Panc1 (cell line): ENCODE measurements at places on chromosomes 6 and 20. TPM values are rescaled to one million over a fixed set of nuclear protein-coding genes. Genes with fewer than 3 reads are reported as not detected.

CPXM1 gene
- total RNA-seq: not detected

DNA sequence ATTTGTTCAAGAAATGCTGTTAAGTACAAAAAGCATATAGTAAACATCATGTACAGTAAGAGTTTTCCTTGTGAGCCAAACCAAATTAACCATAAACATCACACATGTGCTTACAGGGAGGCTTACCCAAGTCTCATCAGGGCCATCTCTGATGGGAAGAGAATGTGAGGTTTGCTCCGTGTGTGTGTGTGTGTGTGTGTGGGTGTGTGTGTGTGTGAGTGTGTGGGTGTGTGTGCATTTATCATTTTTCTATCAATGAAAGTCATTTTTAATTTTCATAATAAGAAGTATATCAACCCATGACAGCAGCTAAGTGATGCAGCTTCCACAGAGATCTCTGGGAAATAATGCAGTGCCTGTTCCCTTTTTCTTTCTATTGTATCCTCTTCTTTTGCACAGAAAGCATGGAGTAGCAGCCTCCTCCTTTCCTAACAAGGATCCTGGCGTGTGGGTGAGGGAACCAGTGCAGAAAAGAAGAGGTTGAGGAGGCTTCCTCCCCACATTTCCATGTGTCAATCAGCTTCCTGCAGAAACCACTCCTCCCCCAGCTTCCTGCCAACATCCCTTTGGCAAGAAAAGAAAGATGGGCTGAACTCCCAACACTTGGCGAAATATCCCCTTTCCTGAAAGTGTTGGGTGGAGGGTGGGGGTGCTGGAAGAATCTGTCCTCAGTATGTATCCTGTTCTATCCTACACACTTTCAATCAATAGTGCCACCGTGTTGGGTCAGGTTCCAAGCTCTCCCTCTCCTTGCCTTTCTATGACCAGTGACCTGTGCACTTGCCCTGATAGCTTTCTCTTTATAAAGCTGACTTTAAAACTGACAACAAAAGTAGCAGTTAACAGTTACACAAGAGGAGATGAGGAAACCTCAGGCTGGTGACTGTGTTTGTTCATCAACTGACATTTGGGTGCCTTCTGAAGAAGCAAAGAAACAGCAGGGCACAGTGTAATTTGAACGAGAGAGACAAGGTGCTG lies 251.8 kb upstream of the CITED2 start:
- no peak for DNase-seq

- DNase-seq: no peak
Measured at GRCh38 chr6:51349857-51350256, 531.2 kb downstream of the TFAP2B start.

DNA sequence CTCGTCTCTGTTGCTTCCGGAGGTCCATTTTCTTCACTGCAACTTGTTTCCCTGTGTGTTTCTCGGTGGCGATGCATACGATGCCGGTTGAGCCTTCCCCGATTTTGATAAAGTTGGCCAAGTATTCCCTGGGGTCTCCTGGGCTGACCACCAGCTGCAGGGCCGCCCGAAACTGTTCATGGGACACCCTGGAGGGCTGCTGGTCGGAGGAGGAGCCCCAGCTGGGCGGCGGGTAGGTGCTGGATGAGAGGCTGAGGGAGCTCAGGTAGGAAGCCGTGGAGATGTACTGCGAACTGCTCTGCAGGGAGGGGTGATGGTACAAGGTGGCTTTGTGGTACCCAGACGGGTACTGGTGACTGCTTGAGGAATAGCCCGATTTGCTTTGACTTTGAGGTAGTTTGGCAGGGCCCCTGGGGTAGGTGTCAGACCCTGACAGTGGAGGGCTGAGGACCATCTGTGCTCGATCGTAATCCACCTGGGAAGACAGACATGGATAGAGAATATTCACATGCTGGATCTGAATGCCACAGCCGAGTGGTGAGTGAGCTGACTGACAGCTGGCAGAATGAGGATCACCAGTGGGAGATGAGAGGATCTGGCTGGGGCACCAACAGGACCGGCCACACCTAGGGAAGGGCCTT lies 51.6 kb downstream of the LAMP5 start:
- DNase-seq: no peak

ANGPT4 gene
- total RNA-seq: not detected

DNA sequence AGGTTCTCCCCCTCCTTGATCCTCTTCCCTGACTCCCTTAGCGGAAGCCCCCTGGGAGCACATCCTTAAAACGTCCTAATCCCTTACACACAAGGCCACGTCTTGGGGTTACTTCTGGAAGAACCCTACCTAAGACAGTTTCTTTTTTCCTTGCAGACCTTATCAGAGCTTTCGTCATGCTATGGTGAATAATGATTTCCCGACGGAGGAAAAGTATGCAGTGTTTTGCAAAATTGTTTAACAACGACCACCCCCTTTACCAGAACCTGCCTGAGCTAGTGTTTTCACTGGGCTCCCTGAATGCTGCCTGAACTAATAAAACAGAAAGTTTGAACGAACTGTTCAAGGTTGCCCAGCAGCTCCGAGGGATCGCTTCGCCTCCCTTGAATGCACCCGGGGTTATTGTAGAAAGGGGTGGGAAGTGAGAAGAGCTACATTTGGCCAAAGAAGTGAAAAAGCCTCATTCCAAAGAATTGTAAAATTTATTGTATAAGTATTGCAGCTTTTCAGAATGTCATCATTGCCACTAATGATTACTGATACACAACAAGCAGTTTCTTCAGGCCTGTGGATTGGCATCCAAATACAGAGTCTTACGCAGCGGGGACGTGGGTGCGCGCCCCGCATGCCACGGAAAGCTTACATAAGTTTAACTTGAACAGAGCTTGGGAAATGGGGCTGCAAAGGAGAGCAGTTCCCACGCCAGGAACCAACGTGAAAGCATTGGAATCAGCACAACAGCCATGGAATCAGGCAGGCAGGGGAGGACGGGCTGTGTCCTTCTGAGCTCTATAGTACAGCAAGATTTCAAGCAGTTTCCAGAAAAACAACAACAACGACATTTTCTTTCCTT lies 27.9 kb upstream of the ZBP1 start:
- DNase-seq: no peak

DNA sequence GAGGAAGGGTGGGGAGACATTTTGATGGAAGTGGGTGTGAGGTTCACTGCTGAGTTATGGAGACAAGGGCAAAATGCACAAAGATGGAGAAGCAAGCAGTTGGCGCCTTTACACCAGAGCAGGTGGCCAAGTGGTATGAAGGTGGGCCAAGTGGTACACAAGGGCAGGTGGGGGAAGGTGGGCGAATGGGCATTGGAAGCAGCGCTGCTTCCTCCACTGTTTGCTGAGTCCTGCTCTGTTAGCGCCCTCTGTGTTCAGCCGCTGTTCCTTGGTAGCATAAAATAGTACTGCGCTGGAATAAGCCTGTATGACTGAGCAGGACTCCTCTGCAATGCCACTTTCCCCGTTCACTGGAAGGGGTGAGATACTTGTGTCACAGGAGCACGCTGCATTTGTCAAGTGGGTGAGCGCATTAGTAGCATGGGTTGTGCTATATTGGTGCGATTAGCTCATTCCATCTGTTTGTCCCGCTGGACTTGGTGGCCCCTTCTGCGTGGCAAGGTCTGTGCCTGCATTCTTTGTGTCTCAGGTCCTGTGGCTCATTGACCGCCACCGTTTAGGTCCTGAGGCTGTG lies 116.4 kb downstream of the TOX2 start:
- no peak for DNase-seq

DNA sequence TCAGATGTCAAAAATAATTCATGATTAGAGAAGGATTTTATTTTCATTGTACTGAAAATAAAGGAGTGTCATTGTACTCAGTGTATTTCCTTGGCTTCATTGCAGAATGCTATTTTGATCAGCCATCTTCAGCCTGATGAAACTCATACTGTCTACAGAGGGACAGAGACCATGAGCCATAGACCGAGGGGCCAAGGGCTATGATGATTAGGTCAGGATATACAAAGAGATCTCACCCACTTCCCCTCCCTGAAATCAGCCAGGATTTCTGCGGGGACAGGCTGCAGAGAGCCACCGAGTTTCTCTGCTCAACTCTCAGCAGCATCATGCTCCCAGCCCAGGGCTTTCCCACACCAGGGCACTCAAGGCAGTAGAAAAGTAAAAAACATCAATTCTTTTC lies 47.0 kb downstream of the ALDH8A1 start:
- no peak for DNase-seq

DNA sequence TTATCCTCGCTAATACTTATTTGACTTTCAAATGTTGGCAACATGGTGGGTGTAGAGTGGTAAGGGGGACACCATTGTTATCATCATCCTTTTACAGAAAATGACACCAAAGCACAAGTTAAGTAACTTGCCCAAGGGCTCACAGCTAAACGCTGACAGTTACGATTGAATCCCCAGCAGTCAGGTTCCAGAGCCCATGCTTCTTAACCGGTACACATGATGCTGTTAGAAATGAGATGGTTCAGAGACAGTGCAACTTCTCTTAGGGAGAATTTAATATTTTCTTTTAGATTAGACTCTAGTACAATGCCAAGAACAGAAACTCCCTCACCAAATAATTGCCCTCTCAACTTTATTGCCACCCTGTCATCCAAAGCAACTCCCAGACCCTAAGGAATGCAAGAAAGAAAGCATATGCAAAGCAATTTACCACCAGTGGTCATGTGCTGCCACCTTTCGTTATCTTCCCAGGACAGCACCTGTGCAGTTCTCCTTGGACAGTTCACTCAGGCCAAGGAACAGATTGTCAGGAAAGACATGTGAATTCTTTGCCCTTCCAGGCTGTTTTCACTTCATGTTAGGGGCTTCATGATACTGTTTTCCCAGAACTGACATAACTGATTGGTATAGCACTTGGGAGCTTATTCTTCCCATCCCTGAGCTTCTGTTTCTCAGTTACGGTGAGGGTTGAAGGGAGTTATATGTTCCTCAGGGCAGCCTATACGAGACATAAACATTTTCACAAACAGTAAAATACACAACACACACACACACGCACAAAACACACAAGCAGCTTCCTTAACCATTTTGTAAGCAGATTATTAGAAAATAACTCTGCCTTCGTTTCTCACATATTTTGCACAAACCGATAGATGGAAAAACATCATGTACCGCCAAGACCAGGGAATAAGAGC lies 5.1 kb downstream of the HLA-DMA start:
- peak; percentile 67 for DNase-seq

DNA sequence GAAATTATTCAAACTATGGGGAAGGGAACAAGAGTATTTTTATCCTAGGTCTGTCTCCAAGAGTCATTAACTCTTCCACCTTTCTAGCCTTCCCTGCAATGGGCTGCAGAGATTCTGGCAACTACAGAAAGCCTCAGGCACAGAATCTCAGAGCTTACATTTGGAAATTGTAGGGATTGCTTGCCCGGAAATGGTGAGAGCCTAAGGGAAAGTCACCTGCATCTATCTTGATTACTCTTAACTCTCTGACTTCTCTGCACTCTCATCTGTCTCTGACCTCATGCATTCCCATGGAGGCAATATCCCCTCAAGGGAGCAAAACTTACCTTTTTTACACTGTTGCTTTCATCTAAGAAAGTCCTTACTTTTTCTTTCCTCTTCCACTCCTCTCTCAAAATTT lies 513.2 kb upstream of the MARCKS start:
- no peak for DNase-seq

SNAP91 gene
- 0.95 TPM for total RNA-seq

KCNQ5 gene
- total RNA-seq: 9.4 TPM

- DNase-seq: no peak
Measured at GRCh38 chr6:150276937-150277742, 91.7 kb upstream of the IYD start.

GNMT gene
- 0.72 TPM for total RNA-seq

DNA sequence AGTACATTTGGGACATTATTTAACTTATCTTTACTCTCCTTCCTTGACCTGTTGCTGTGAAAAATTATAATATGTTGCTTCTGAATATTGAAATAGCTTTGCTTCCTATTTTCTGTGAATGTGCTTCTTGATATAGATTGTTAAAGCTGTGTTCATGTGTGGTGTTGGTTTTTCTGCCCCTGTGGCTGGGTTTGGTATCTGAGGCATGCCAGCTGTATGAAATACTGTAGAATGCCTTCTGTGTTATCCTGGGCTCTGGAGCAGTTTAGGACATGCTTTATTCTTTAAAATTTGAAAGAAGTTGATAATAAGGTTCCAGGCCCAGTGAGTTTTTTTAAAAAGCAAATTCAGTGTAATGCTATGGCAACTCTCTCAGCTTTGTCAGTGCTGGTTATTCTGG lies 71.7 kb downstream of the HIVEP1 start:
- DNase-seq: no peak

GRCh38 chr20:52275181-52275691 lies 83.7 kb upstream of the ZFP64 start:
- DNase-seq: no peak

GRCh38 chr6:54248994-54249393 lies 59.2 kb upstream of the TINAG start:
- no peak for DNase-seq

DNA sequence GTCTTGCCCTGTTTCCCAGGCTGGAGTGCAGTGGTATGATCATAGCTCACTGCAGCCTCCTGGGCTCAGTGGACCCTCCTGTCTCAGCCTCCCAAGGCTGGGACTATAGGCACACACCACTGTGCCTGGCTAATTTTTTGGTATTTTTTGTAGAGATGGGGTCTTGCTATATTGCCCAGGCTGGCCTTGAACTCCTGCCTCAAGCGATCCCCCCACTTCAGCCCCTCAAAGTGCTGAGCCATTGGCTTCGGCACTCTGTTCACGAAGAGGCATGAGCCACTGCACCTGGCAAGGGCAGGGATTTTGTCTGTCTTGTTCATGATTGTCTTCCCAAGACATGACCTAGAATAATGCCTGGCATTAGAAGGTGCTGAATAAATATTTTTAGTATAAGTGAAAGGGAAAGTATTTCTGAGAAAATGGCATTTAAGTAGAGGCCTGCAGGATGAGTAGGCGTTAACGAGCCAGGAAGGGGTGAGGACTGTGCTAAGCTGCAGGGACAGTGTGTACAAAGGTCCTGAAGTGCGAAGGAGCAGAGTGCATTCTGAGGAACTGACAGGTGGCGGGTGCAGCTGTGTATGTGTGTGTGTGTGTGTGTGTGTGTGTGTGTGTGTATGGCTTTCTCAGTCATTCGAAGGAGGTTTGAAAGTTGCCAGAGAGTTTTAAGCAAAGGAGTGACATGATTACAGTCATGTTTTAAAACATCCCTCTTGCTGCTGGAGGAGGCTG lies 43.0 kb downstream of the VEGFA start:
- no peak for DNase-seq

GRCh38 chr6:123972600-123973294 lies 169.1 kb downstream of the NKAIN2 start:
- no peak for DNase-seq

DNA sequence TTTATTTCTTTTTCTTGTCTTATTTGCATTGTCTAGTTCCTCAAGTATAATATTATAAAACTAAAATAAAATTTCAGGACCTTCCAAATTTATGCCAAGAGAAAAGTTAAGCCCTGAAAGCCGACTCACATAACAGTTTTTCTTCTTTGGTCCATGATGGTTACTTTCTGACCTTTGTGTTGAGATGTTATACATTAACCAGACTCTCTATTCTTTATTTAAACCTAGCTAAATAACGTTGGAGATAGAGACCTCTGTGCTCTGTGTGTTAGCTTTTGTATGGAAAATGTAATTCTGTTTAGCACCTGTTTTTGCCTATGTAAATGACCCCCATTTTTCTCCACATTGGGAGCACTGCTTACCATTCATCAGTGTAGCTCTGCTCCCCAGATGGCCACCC lies 352.4 kb downstream of the CD109 start:
- no peak for DNase-seq
